Esophagus squamous epithelium (tissue), 5 donors: ENCODE measurements at places on chromosomes 12 and 14.

GRCh38 chr12:124625867-124626675 lies 58.7 kb upstream of the NCOR2 start:
- DNase-seq: peak; percentile 42

- no peak for DNase-seq
These were observed 272.9 kb downstream of the ADGRD1 start for GRCh38 chr12:131226345-131227265.

- DNase-seq: no peak
These were observed 10.0 kb downstream of the LHX5 start for GRCh38 chr12:113461666-113462065.

GRCh38 chr12:117447665-117448366 lies 86.4 kb upstream of the NOS1 start:
- DNase-seq: no peak

- no peak for DNase-seq
These were observed 83.4 kb downstream of the RTN1 start for GRCh38 chr14:59787045-59787674.

DNA sequence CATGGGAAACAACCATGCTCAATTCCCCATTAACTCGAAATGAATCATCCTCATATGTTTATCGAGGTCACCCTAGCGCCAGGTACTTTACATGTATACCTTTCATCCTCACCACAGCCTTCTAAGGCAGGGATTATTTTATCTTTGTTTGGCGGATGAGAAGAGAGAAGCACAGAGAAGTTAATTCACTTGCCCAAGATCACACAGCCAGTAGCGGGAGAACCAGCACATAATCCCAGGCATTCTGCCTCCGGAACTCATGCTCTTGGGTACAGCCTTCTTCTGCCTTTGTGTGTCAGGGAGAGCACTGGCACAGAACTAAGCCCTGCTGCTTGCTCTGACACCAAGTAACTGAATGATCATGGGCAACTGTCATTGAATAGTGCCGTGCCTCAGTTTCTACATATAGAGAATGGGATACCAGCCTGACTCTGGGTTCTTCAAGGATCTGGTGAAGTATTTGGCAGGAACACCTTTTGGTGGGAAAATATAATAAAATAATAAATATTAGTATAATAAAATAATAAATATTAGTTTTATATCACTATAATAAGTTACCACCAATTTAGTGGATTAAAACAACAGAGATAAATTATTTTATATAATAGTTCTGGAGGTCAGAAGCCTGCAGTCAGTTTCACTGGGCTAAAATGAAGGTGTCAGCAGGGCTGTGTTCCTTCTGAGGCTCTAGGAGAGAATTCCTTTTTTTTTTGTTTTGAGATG lies 220.9 kb downstream of the AACS start:
- DNase-seq: no peak

DNA sequence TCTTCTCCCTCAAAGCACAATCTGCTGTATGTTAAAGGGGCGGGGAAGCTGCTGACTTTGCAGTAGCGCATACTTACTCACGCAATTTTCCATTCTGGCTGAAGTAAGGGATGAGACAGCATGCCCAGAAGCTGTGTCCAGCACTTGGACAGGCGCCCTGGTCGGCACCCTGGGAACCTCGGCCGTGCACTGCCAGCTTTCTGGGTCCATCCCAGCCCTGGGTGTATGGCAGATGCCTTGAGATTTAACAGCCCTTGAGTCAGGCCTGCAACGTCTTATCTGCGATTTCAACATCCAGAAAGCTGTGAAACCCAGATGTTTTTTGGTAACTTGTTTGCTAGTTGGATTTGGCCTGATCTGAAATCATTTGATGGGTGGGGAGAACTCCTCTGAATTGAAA lies 16.1 kb downstream of the EML1 start:
- DNase-seq: no peak

- no peak for DNase-seq
These were observed 2.4 kb upstream of the COX16 start for GRCh38 chr14:70361893-70362292.

GRCh38 chr12:119235197-119235751 lies 56.5 kb downstream of the HSPB8 start:
- no peak for DNase-seq

DNA sequence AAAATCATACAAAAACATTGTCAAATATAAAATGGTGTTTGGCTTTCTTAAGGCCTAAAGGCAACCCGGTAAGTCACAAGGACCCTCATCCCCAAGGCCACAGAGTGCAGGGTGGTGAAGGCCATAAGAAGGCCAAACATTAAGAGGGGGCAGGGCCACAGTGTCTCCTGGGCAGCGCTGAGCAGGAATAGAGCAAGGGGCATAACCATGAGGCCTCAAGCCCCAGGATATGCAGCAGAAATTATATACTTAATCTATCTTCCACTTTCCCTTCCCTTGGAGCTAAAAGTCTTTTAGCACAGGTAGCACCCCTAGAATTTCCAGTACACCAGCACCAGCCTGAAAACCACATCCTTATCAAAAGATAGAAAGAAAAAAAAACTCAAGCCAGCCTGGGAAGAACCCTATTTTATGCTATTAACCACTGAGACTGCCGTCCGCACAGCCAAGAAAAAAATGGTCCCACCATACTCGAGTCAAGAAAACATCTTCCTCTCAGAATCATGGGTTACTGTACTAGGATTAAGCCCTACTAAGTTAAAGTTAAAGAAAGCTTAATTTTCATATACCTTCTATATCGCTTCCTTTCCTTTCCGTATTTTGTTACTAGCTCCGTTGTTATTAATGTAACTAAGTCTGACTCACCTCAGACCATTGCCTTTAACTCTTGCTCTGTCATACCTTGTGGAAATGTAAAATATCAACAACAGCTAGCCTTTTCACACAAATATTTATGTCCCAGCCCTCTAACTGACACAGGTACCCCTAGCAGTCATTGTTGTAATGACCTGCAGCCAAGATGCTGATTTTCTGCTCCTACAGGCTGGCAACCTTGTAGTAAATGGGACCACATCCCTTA lies 20.1 kb downstream of the KLRK1 start:
- DNase-seq: no peak

DNA sequence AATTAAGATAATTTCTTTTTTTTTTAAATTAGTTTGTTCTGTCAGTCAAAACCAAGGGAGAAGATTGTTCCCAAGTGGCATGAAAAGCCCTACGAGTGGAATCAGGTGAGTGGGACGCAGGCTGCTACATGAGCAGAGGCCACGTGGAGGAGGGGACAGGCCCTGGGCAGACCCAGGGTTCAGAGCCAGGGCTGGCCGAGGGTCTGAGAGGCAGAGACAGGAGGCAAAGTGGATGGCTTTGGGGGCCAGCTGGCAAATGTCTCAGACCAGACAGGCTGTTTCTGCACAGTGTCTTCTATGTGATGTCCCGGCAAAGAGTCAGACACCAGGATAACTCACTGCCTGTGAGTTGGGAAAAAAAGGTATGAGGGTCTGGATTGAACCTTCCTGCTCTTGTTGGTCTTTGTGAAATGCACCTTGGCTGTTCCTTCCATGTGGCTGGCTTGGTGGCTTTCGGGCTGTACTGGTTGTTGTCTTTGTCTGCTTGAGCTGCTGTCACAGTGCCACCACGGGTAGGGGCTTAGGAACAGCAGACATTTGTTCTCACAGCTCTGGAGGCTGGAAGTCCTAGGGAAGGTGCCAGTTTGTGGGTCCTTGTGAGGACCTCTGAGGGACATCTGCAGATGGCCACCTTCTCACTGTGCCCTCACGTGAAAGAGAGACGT lies 35.8 kb upstream of the ASPG start:
- DNase-seq: no peak

DNA sequence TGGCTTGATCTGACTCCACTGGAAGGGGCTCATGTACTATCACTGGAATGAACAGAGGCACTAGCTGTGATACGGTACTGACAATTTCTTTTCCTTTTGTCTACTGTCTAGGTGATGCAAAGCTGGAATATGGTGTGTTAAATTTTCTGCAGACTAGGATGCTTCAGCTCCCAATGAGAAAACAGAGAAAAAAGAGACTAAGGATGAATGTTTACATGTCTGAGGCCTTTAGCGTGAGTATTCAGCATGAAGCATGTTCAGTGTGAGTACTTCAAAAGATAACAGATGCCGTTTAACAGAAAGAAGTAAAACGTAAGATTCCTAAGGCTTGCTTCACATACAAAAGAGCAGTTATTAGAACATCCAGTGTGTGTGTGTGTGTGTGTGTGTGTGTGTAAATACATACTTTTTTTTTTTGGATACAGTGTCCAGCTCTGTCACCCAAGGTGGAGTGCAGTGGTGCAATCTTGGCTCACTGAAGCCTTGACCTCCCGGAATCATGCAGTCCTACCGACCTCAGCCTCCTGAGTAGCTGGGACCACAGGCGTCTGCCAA lies 92.3 kb upstream of the FERMT2 start:
- no peak for DNase-seq

GRCh38 chr14:69484444-69485314 lies at the start of gene PLEKHD1:
Gene PLEKHD1, plus strand, starts transcription at chr14:69484728. Its CDS starts 238 bp downstream, at chr14:69484966.
- no peak for DNase-seq

- DNase-seq: no peak
These were observed 830 bp downstream of the PPP4R3A start for GRCh38 chr14:91509083-91509877.

DNA sequence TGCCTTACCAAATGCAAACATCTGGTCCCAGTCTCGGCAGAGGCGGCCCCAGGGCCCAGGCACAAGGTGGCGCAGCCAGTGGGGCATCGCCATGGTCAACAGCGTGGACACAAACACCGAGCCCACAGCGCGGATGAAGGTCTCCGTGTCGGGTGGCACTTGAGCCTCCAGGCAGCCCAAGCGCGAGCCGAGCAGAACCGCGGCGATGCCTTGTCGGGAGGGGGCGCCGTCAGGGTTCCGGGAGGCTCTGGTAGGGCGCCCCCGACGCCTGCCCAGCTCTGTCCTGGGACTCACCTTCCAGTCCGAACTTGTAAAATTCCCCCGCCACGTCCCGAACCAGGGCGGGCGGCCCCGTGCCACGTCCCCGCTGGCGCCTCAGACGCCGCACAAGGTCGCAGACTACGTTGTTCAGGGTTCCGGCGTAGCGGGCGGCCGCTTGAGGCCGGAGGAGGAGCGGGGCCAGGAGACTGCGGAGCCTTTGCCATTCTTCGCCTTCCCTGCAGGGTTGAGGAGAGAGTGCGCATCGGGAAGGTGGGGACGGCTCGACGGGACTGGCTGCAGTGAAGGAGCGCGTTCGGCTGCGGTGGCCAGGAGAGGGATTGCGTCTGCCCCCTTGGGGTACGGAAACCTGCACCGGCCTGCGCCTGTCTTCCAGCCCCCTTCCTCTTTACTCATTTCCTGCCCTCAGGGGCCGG lies 1.7 kb downstream of the CYP27B1 start:
- DNase-seq: no peak

- no peak for DNase-seq
These were observed 226.9 kb upstream of the CRY1 start for GRCh38 chr12:107320033-107320928.

- DNase-seq: no peak
These were observed 17.6 kb downstream of the MON2 start for GRCh38 chr12:62484233-62484632.

- DNase-seq: no peak
These were observed 1074.1 kb downstream of the AACS start for GRCh38 chr12:126139355-126139754.

GRCh38 chr12:60337839-60338549 lies 742.2 kb downstream of the SLC16A7 start:
- DNase-seq: no peak

GRCh38 chr12:116766746-116767145 lies 28.6 kb downstream of the RNFT2 start:
- DNase-seq: no peak

- DNase-seq: peak; percentile 95
These were observed at the start of the genes KLHL28 and TOGARAM1 for GRCh38 chr14:44961554-44962333. Gene KLHL28, minus strand, starts transcription at chr14:44961947. Its CDS starts 16,019 bp downstream, at chr14:44945928. Gene TOGARAM1, plus strand, starts transcription at chr14:44962190. Its CDS starts 232 bp downstream, at chr14:44962422.

DNA sequence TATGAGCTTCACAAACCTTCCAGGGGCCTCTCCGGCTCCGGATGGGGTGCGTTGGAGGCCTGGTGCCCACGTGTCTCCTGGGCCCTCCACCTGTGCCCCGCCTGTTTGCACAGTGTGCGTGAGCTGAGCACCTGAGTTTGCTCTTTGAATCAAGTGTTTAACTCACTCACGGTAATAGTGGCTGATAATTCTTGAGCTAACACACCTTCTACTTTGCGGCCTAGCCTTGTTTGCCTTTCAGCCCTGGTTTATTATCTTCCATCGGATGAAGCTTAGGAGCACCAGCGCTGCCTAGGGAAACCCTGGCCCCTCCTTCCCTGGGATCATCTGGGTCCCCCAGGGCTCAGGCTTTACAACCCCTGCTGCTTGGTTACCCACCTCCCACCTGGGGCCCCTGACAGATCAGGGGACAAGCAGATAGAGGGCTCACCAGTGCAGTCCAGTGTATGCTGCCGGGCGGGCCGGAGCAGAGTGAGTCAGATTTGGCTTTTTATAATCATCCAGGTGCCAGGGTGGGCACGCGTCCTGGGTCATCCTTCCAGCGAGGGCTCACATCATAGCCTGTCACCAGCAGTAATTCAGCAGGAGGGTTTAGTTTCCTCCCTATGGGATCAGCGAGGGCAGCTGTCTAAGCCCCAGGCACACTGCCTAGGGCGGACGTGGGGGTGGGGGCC lies 62.8 kb upstream of the RFLNA start:
- DNase-seq: no peak

- no peak for DNase-seq
These were observed 99.2 kb downstream of the SLC41A2 start for GRCh38 chr12:104858611-104859543.

DNA sequence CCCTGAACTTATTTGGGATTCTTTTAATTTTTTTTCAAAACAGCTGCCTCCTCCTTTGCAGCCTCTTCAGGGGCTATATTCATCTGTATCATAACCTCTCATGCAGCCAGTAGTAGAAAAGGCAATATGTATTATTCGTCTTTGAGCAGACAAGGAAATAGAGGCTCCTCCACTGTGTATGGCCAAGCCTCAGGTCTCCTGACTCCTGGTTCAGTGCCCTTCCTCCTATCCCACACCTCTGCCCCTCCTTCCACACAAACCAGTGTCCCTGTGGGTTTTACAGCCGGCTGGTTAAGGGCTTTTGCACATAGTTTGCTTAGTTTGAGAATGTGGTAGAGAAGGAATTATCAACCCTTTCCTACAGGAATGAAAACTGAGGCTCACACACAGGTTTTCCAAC lies 8.8 kb upstream of the ACVRL1 start:
- no peak for DNase-seq
